ENCODE measurements at places on chromosomes 6 and 20. TPM values are rescaled to one million over a fixed set of nuclear protein-coding genes. Genes with fewer than 3 reads are reported as not detected.

DNA sequence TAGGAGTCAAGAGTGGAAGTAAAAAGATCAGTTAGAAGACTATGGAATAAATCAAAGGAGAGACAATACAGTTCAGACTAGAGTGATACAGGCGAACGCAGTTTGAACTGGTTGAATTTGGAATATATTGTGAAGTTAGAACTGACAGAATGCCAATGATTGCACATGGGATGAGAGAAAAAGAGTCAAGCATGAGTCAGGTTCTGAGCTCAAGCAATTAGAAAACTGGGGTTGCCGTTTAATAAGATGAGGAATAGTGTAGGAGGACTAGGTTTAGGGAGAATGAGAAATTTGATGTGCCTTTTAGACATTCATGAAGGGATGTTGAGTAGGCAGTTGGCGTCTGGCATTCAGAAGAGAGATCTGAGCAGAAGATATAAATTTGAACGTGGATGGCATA lies 8.0 kb downstream of the RNF217 start:
- DNase-seq: no peak

DNA sequence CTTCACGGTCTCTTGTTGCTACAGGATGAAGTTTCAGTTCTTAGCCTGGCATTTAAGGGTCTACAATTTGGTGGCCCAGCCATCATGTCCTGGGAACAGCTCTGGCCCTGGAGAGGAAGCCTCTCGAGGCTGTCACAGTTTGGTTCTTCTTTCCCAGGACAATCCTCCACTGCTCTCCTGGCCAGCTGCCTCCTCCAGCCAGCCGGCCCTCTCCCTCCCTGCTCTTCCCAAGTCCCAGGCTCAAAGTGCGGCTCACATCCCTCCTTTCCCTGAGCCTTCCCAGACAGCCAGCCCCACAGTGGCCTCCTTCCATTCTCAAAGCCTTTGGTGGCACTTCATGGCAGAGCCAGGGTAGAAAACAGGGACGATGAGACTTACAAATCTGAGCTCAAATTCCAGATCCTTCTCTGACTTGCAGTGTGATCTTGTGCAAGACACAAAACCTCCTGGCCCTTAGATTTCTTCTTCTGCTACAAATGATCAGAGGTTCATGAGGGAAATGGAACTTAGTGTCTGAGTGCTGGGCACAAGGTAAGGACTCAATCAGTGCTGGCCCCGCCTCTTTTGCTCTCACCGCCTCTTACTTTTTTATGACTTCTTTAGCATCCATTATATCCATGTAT lies 223.8 kb upstream of the ECI2 start:
- no peak for DNase-seq

GRCh38 chr20:11003341-11003740 lies 329.5 kb upstream of the JAG1 start:
- DNase-seq: no peak

DNA sequence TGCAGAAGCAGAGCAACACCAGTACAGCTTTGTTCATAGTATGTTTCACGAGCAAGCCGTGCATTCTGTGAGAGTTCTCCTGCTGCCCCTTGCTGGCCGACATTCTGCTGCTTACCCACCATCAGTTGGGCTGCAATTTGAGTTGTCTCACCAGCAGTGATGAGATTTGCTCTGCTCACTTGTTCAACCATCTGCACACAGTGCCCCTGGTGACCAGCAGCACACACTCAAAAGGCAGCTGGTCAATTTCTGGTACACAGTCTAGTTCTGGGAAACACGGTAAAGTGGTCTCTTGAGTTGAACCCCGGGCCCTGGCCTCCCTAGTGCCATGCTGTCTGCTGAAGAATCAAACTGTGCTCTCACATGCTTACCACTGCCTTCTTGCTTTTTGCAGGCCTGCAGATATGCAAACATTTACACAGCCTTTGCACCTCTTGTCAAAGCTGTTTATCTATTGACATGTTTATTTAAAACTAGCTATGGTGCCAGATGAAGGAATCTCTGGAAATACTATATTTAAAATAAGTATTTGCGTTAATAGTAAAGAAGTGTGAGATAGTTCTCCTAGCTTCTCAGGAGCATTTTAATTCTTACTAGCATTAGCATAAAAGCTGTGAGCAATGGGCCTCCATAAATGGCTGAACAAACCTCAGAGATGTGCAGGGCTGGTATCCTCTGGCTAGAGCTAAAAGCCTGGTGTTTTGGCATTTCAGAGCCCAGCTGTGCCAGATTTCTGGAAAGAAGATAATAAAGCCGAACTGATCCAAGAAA lies 234.3 kb downstream of the ARHGAP18 start:
- no peak for DNase-seq

Gene ZNF391
- 1.9 TPM for total RNA-seq

Gene PRDM13
- total RNA-seq: 0.13 TPM

Gene TRIM40
- total RNA-seq: not detected

All from activated T-cell treated with anti-CD3 and anti-CD28 coated beads, Interleukin-2, amount 50 U/mL, for 4 hours (primary cell).